Calu3 (cell line): ENCODE measurements at places on chromosomes 3 and 15. TPM values are rescaled to one million over a fixed set of nuclear protein-coding genes. Genes with fewer than 3 reads are reported as not detected.

DNA sequence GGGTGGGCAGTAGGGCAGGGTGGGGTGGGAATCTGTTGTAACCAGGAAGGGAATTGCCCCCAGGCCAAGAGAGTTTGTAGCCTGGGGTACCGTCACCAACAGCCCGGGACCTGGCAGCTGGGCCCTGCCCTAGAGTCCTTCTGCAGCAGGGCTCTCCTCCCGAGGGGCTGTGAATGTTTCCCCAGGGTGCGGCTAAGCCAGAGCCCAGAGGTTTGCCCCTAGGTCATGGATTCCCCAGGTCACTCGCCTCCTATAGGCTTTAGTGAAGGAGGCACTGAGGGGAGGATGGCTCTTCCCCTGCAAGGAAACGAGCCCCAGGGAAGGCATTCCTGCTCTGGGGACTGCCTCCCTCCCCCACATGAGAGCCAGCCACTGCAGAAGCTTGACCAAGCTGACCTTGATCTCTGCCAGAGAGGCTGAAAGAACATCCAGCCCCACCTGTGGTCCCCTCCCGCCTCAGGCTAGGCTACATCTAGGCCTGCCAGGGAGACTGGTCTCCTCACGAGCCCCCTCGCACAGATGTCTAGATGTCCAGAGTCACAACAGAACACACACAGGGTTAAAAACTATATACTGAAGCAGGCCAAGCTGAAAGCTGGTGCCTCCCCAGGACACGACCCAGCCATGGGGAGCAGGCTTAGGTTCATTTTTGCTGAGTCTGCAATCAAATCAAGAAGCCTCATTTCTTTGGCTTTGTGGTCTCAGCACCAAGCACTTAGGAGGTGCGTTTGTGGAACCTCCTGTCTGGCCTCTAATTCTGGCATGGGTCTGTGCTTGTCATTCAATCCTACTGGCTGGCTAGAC lies 69.1 kb upstream of the TAMM41 start:
- H3K27ac ChIP-seq, result no peak overlapping the region
- no peak overlapping the region for H3K4me3 ChIP-seq
- peaks cover 4% of the 10 kb centered on the region for H3K36me3 ChIP-seq
- H3K4me1 ChIP-seq, result no peaks in the 10 kb centered on the region
- peaks cover 69% of the 10 kb centered on the region for H3K27me3 ChIP-seq

- H3K36me3 ChIP-seq, result peaks cover 42% of the 10 kb centered on the region
- peak within 1 kb of the TSS; percentile 97 for H3K27ac ChIP-seq
- peak; percentile 96 for DNase-seq
- H3K27me3 ChIP-seq, result no peaks in the 10 kb centered on the region
- peak within 1 kb of the TSS; percentile 92 for H3K4me3 ChIP-seq
Measured at GRCh38 chr3:184248454-184249411, at the start of gene ALG3. Gene ALG3 (minus strand): TSS chr3:184248962. CDS start chr3:184248940, 22 bp downstream.

DNA sequence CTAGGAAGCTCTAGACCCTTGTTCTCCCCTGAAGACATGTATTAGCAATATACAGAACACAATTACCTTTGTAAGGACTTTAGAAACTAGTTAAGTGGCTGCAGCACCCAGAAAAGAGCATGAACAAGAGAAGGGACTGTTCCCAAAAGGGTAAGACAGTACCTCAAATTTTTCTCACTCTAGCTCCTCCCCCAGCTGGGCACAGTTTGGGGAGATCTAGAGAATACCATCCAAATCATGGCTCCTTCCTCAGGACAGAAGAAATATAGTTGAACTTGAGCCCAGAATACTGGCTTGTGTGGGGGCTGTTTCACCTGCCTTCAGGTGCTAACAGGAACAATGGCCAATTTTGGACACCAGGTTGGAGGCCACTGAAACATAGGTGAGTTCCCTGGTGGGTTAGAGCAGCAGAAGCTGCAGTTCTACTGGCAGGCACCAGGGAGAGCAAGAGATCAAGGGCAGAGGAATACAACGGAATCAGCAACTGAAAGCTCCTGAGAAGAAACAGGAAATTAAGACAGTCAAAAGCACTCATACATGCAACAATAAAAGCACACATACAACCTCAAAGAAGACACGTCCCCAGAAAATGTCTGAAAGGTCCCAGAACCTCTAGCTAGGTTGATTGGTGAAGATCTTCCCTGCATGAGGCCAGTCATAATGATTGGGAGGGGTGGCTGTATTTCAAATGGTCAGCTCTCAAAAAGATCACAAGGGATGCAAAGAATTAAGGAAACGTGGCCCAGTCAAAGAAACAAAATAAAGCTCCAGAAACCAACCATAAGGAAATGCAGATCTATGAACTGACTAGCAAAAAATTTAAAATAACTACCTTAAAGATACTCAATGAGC lies 104.9 kb upstream of the ASB14 start:
- H3K27me3 ChIP-seq, result no peaks in the 10 kb centered on the region
- H3K36me3 ChIP-seq, result no peaks in the 10 kb centered on the region
- H3K27ac ChIP-seq, result peak overlapping the region; percentile 48
- peaks cover 23% of the 10 kb centered on the region for H3K4me1 ChIP-seq

DNA sequence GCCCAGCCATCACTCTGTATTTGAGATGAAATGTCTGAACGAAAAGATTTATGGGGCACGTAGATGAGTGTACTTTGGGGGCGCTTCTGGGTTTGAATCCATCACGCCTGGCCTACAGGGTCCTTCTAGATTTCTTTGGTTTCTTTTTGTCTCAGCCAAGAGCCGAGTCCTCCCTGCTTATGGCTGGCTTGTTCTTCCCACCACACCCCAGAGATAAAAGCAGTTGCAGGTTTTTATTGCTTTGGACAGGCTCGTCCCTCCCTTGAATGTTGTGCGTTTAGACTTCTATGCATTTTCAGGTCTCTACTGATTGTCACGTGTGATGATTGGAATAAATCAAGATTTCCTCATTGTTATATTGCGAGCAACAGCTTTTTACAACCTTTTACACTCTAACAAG lies 104.8 kb upstream of the CHRNA7 start:
- no peaks in the 10 kb centered on the region for H3K4me1 ChIP-seq
- no peaks in the 10 kb centered on the region for H3K27me3 ChIP-seq
- no peak overlapping the region for H3K4me3 ChIP-seq

- H3K4me3 ChIP-seq, result no peak overlapping the region
- H3K4me1 ChIP-seq, result peaks cover 11% of the 10 kb centered on the region
- no peaks in the 10 kb centered on the region for H3K36me3 ChIP-seq
- H3K27ac ChIP-seq, result no peak overlapping the region
Measured at GRCh38 chr3:120031561-120031960, 62.7 kb downstream of the GSK3B start.

DPPA2 gene
- not detected in 2 replicates for total RNA-seq

PPP1R14D gene
- 0.51 and 1.7 TPM in 2 replicates for total RNA-seq

GTF2A2 gene
- total RNA-seq, result 72.8 and 93.7 TPM in 2 replicates

SH2D7 gene
- total RNA-seq, result not detected in 2 replicates

PLA2G4E gene
- total RNA-seq, result 0.09 TPM in 1 of 2 replicates, not detected in the other
